Stomach (tissue), 19 donors: ENCODE measurements at places on chromosomes 2 and 18. TPM values are rescaled to one million over a fixed set of nuclear protein-coding genes. Genes with fewer than 3 reads are reported as not detected.
A peak's percentile ranks its signal among the peaks of the same experiment; 100 is the strongest.

- peak overlapping the region; percentile 78 for H3K27ac ChIP-seq
- no peak overlapping the region for H3K4me3 ChIP-seq
- H3K36me3 ChIP-seq: no peaks in the 10 kb centered on the region
These were observed 80.0 kb upstream of the PXDN start for GRCh38 chr2:1824202-1824905.

- H3K27me3 ChIP-seq: no peaks in the 10 kb centered on the region
- H3K4me1 ChIP-seq: no peaks in the 10 kb centered on the region
- no peak for DNase-seq
- no peak overlapping the region for H3K4me3 ChIP-seq
- H3K36me3 ChIP-seq: no peaks in the 10 kb centered on the region
These were observed 76.0 kb downstream of the CBLN2 start for GRCh38 chr18:72468021-72468710.

- no peaks in the 10 kb centered on the region for H3K27me3 ChIP-seq
- H3K4me3 ChIP-seq: no peak overlapping the region
- H3K4me1 ChIP-seq: peaks cover 10% of the 10 kb centered on the region
- no peaks in the 10 kb centered on the region for H3K36me3 ChIP-seq
These were observed 40.7 kb upstream of the TMEM131 start for GRCh38 chr2:98036349-98037000.

GRCh38 chr2:138503652-138504051 is 2.1 kb downstream of the SPOPL start:
- H3K27ac ChIP-seq: peak overlapping the region; percentile 94
- no peaks in the 10 kb centered on the region for H3K36me3 ChIP-seq
- H3K27me3 ChIP-seq: no peaks in the 10 kb centered on the region
- no peak for DNase-seq

Gene IL37
- not detected for total RNA-seq

- H3K36me3 ChIP-seq: no peaks in the 10 kb centered on the region
- H3K27ac ChIP-seq: no peak overlapping the region
- peaks cover 40% of the 10 kb centered on the region for H3K4me1 ChIP-seq
- no peaks in the 10 kb centered on the region for H3K27me3 ChIP-seq
- no peak for DNase-seq
These were observed 27.6 kb upstream of the TMBIM1 start for GRCh38 chr2:218319813-218320365.

- no peaks in the 10 kb centered on the region for H3K36me3 ChIP-seq
- DNase-seq: peak; percentile 56
- H3K4me3 ChIP-seq: no peak overlapping the region
- H3K27me3 ChIP-seq: no peaks in the 10 kb centered on the region
- H3K27ac ChIP-seq: peak overlapping the region; percentile 19
These were observed 219.9 kb downstream of the SH3RF3 start for GRCh38 chr2:109348671-109349502.

- H3K27me3 ChIP-seq: no peaks in the 10 kb centered on the region
- H3K4me3 ChIP-seq: no peak overlapping the region
- DNase-seq: no peak
- H3K27ac ChIP-seq: peak overlapping the region; percentile 92
- peaks cover 21% of the 10 kb centered on the region for H3K4me1 ChIP-seq
These were observed 1.4 kb upstream of the ACTG2 start for GRCh38 chr2:73891276-73891901.

DNA sequence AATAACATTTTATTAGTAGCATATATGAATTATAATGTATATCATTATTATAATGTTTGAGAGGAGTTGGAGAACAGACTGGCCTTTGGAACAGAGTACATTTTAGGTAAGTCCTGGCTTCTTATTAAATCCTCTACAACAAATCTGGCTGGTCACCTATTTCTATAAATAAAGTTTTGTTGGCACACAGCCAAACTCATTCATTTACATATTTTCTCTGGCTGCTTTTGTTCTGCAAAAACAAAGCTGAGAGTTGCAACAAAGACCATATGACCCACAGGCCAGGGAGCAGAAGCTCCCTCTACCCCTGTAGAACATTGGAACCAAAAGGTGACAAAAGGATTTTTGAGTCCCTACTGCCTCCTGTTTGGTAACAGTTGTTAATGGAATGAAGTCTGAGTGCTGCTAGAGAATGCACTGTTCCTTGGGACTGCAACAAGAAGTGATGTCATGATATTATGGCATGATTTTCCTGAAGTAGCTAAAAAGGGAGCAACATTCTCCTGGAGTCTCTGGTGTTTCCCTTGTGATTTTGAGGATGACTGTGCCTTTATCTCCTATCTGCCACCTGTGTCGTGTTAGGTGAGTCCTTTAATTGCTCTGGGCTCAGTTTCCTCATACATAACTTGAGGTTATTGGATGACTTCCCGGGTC is 22.0 kb upstream of the SP9 start:
- no peak overlapping the region for H3K27ac ChIP-seq
- H3K4me3 ChIP-seq: no peak overlapping the region
- peaks cover 65% of the 10 kb centered on the region for H3K27me3 ChIP-seq
- no peaks in the 10 kb centered on the region for H3K4me1 ChIP-seq

Gene SEH1L
- total RNA-seq: 17.5 TPM

Gene PDE11A
- not detected for total RNA-seq

DNA sequence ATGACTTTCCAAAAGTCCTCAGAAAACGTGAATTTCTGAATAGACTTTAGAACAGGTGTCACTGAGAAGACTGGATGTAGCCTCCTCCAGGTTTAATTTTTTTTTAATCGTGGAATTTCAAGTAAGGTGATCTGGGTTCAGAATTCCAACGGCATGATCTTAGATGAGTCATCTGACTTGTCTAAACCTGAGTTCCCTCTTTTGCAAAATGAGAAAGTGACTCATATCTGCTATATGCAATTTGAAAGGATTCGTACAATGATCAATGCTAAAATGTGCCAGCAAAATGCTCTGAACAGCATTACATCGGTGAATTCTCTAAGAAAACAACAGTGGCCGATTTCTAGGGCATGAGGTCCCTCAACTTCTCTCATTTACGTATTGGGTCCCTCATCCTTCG is 69.1 kb upstream of the ZNF516 start:
- H3K4me1 ChIP-seq: peaks cover 31% of the 10 kb centered on the region
- H3K27ac ChIP-seq: peak overlapping the region; percentile 65
- H3K27me3 ChIP-seq: peaks cover 4% of the 10 kb centered on the region
- H3K4me3 ChIP-seq: no peak overlapping the region

GRCh38 chr2:20573620-20574422 is 77.1 kb downstream of the HS1BP3 start:
- H3K27ac ChIP-seq: no peak overlapping the region
- no peak overlapping the region for H3K4me3 ChIP-seq
- H3K36me3 ChIP-seq: no peaks in the 10 kb centered on the region
- H3K4me1 ChIP-seq: peaks cover 17% of the 10 kb centered on the region

Gene MATN3
- total RNA-seq: not detected

GRCh38 chr2:37976411-37976810 is 51.3 kb downstream of the RMDN2 start:
- no peaks in the 10 kb centered on the region for H3K36me3 ChIP-seq
- no peak overlapping the region for H3K27ac ChIP-seq
- no peaks in the 10 kb centered on the region for H3K27me3 ChIP-seq
- DNase-seq: no peak
- no peak overlapping the region for H3K4me3 ChIP-seq

DNA sequence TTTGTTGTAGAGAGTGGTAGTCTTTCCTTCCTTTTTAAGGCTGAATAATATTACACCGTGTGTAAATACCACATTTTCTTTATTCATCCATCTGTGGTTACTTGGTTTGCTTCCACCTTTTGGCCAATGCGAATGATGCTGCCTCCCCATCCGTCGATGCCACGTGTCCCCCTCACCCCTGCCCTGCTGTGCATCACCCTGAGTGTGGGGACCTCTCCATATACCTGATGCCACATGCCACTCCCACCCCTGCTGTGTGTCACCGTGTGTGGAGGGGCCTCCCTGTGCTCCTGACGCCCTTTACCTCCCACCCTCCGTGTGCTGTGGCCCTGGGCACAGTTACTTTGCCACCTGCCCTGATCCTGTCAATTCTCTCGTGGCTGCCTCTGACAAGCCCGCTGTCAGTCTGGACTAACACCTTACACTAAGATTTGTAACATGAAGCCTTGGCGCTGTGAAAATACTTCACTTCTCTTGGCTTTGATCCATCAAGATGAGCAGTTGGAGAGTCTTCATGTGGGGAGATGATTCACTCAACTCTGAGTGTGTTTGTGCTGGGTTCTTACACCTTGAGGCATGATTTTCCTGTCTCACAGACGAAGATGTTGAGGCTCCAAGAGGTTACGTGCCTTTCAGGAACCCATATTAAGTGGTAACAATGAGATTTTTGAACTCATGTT is 234.0 kb downstream of the ZNF407 start:
- H3K27ac ChIP-seq: no peak overlapping the region
- H3K36me3 ChIP-seq: no peaks in the 10 kb centered on the region
- DNase-seq: no peak
- H3K4me1 ChIP-seq: peaks cover 9% of the 10 kb centered on the region
- no peak overlapping the region for H3K4me3 ChIP-seq

GRCh38 chr2:47344890-47345589 is 57.9 kb upstream of the MSH2 start:
- H3K4me1 ChIP-seq: peaks cover 54% of the 10 kb centered on the region
- no peaks in the 10 kb centered on the region for H3K27me3 ChIP-seq
- peak overlapping the region; percentile 89 for H3K27ac ChIP-seq
- H3K36me3 ChIP-seq: no peaks in the 10 kb centered on the region

Gene ABCG8
- total RNA-seq: not detected

Gene BARD1
- total RNA-seq: 54.3 TPM

Gene SP5
- total RNA-seq: 0.92 TPM
